Right atrium auricular region (tissue), 2 donors: ENCODE measurements at places on chromosomes 16 and 17. TPM values are rescaled to one million over a fixed set of nuclear protein-coding genes. Genes with fewer than 3 reads are reported as not detected.

The P2RX5 gene
- total RNA-seq: 5.4 TPM

The DPEP3 gene
- total RNA-seq: not detected

The LLGL1 gene
- 12.6 TPM for total RNA-seq

DNA sequence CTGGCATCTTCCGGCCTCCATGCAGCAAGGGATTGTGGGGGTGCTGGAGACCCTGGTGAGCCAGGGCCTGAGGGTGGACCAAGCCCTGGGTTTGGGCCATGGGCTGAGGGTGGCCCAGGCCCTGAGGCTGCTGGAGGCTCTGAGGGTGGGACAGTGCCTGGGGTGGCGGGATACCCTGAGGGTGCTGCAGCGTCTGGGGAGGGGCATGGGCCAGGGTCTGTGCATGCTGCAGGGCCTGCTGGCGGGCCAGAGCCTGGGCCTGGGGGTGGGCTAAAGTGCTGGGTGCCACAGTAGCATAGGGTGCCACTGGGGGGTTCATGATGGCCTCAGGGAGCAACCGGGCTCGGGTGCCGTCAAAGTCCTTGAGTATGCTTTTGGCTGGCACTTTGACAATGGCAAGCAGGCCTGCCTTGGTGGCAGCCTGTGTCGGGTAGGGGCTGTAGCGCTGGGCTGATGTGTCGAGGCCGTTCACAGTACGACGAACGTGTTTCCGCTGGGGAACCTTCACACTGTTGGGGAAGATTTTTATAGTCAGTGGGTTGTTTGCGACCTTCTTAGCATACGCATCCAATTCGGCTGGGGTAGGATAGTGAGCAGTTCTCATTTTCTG lies 15.6 kb downstream of the TRAF4 start:
- no peaks in the 10 kb centered on the region for H3K27me3 ChIP-seq
- H3K4me3 ChIP-seq: no peak overlapping the region
- no peak for DNase-seq
- H3K36me3 ChIP-seq: peaks cover 27% of the 10 kb centered on the region
- H3K27ac ChIP-seq: no peak overlapping the region
- H3K4me1 ChIP-seq: peaks cover 23% of the 10 kb centered on the region

DNA sequence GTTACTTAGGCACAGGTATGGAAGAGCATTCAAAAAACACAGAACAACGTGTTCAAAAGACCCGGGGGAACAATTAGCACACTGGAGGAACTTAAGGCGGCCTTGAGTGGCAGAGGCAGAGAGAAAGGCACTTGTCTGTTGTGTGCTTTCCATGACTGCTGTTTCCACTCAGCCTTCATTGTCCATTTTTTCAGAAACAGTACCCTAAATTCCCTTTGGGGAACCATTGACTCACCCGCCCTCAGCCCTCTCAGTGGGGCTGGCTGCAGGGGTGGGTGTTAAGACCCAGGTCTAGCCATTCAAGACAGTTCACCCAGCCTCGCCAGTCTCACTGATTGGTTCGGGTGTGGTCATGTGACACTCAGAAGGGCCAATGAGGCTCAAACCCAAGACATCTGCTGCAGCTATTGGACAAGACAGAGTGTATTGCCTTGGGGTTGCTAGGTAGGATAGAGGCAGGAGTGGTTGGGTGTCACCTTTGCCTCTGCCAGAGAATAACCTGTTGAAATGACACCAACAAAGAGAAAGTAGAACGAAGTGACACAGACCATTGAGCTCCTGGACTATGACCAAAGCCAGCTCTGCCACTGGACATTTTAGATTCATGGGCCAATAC lies 19.6 kb upstream of the CEP20 start:
- no peak overlapping the region for H3K4me3 ChIP-seq
- no peak overlapping the region for H3K27ac ChIP-seq
- no peaks in the 10 kb centered on the region for H3K36me3 ChIP-seq
- DNase-seq: no peak
- H3K27me3 ChIP-seq: no peaks in the 10 kb centered on the region
- no peaks in the 10 kb centered on the region for H3K4me1 ChIP-seq

GRCh38 chr17:76195281-76196096 lies 44.8 kb downstream of the RNF157 start:
- DNase-seq: no peak
- no peak overlapping the region for H3K4me3 ChIP-seq
- peaks cover 31% of the 10 kb centered on the region for H3K4me1 ChIP-seq
- H3K27me3 ChIP-seq: no peaks in the 10 kb centered on the region
- H3K27ac ChIP-seq: no peak overlapping the region
- H3K36me3 ChIP-seq: no peaks in the 10 kb centered on the region

DNA sequence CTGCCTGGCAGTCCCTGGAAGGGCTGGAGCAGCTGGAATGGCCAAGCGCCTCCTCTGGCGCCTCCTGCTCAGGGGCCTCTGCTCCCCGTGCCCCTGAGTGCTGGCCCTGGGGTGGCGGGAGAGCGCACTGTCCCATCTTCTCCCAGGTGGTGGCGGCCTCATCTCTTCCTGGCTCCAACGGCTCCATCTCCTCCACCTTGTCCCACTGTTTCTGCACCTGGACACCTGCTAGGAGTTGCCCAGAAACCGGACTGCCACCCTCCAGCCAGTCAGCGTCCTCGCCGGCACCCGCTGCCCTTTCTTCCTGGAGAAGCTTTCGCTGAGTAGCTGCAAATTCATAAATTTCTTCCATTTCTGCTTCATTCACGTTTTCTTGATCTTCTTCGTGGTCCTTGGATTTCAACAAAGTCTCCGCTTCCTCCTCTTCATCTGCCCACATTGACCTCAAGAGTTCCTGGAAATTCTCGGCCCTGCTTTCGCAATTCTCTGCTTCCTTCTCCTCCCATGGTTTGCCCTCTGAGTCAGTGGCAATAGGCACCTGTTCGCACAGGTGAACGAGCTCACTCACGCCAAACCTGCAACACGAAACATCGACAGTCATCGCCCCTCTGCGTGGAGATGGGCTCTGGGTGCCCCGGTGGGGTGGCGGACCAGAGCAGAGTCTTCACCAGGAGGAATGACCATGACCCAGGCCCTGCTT lies 13.7 kb upstream of the NLRC3 start:
- no peaks in the 10 kb centered on the region for H3K4me1 ChIP-seq
- no peak overlapping the region for H3K4me3 ChIP-seq
- no peaks in the 10 kb centered on the region for H3K36me3 ChIP-seq
- no peaks in the 10 kb centered on the region for H3K27me3 ChIP-seq
- no peak for DNase-seq
- no peak overlapping the region for H3K27ac ChIP-seq

DNA sequence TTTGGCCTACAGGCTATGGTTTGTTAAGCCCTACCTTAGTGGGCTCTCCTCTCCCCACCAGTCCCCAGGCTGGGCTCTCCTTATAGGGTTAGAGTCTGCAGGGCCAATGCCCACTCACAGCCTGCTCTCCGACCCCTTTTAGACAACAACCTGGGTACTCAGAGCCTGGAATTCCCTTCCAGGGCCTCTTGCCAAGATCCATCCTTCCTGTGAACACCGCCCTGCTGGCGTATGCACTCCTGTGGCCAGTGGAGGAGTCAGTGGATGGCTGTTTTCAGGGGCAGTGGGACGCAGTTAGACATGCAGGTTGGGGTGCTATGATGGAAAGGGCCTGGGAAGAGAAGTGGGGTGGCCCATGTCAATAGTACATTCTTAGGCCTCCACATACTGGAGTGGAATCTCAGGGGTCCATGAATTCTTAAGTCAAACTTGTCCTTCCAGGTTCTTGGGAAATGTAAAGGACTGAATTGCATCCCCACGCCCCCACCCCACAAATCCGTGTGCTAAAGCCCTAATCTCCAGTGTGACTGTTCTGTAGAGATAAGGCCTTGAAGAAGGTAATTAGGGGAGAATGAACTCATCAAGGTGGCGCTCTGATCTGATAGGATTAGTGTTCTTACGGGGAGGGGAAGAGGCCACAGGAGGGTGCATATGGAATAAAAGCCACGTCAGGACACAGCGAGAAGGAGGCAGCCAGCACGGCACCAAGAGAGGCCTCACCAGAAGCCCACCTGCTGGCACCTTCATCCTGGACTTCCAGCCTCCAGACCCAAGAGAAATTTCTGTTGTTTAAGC lies 81.6 kb upstream of the CACNG5 start:
- H3K36me3 ChIP-seq: no peaks in the 10 kb centered on the region
- no peak overlapping the region for H3K27ac ChIP-seq
- no peaks in the 10 kb centered on the region for H3K27me3 ChIP-seq
- no peak for DNase-seq

GRCh38 chr17:44360826-44361225 lies 2.8 kb downstream of the FAM171A2 start:
- DNase-seq: no peak
- H3K27me3 ChIP-seq: no peaks in the 10 kb centered on the region
- H3K36me3 ChIP-seq: no peaks in the 10 kb centered on the region
- H3K4me3 ChIP-seq: no peak overlapping the region
- H3K27ac ChIP-seq: no peak overlapping the region

DNA sequence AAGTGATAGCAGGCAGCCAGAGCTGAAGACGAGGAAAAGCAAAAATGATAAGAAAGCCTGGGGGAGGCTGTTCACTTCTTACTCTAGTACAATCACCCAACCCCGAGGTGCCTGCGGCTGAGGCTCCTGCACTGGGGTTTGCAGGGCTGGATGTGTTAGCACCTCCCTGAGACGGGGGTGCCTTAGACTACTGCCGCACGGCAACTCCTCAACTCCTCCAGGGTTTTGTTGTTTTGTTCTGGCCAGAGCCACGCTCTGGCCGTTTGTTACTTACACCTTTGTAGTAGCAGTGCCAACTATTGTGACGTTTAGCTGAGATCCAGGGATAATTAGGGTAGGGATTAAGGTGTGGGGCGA lies 51.5 kb downstream of the LDHD start:
- H3K27ac ChIP-seq: no peak overlapping the region
- no peak overlapping the region for H3K4me3 ChIP-seq
- H3K36me3 ChIP-seq: no peaks in the 10 kb centered on the region
- no peaks in the 10 kb centered on the region for H3K27me3 ChIP-seq
- peaks cover 30% of the 10 kb centered on the region for H3K4me1 ChIP-seq

- no peak for DNase-seq
- no peaks in the 10 kb centered on the region for H3K4me1 ChIP-seq
- no peaks in the 10 kb centered on the region for H3K36me3 ChIP-seq
Measured at GRCh38 chr17:21817791-21818364, 125.6 kb downstream of the KCNJ18 start.

- H3K4me1 ChIP-seq: no peaks in the 10 kb centered on the region
- no peak for DNase-seq
- H3K36me3 ChIP-seq: peaks cover 25% of the 10 kb centered on the region
- no peak overlapping the region for H3K27ac ChIP-seq
- no peaks in the 10 kb centered on the region for H3K27me3 ChIP-seq
- no peak overlapping the region for H3K4me3 ChIP-seq
Measured at GRCh38 chr16:75175074-75175473, 26.8 kb downstream of the ZFP1 start.

DNA sequence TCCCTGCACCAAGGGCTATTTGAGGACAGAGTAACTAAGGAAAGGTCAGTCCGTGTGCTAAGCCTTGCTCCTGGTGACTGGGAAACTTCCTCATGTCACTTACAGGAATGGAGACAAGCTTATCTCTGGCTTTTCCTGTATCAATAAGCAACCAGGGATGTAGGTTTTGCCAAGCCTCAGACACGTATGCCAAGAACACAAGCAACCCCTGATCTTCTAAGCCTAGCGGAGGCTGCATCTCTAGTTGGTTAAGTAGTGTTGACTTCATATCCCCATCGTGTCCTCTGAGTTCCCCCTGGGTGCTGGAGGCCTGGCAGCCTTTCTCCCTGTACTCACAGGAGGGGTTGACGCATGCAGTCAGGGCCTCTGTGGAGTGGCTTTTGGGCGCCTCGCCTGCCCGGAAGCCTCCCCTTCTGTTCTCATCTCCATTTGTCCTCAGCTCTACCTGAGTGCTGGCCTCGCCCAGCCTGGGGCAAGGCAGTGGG lies 1.4 kb upstream of the C1QTNF1 start:
- no peaks in the 10 kb centered on the region for H3K36me3 ChIP-seq
- DNase-seq: peak; percentile 94
- no peak overlapping the region for H3K4me3 ChIP-seq
- peaks cover 80% of the 10 kb centered on the region for H3K4me1 ChIP-seq
- H3K27ac ChIP-seq: peak overlapping the region; percentile 93
